Cortex of kidney (tissue), 1 donor: ENCODE measurements at places on chromosomes 13 and 19.

DNA sequence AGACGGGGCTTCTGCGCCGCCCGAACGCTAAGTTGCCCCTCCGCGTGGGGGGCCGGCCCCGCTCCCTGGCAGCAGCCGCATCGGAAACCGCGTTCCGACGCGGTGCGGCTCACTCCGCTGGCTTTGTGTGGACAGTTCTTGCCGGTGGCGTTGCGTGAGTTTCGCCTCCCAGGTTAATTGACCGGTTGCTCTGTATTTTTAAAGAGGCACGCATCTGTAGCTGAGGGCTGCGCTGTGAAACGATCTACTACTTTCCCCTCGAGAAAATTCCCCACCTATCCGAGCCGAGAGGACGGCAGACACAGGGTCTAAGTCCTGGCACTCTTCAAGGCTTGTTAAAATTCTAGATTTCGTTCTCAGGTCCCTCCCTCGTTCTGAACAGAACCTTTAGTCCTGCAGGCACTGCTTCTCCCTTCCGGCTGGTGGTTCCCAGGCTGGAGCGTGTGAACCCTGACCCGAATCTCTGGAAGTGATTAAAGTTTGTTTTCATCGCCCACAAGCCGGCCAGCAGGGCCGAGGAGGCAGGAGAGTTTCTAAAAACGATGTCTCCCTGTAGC, 933 bp downstream of the ARHGEF7 start:
- no peak for DNase-seq

DNA sequence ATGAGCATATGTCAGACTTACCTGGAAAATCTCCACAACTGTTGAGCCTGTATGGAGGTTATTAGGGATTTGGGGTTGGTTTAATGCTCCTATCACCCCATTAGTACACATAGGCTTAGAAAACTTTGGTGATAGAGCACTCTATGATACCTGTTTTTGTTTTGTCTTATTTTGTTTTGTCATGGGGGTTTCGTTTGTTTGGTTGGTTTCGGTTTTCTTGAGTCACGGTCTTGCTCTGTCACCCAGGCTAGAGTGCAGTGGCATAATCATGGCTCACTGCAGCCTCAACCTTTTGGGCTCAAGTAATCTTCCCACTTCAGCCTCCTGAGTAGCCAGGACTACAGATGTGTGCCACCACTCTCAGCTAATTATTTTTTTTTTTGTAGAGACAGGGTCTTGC, 70.0 kb downstream of the MZT1 start:
- no peak for DNase-seq

DNA sequence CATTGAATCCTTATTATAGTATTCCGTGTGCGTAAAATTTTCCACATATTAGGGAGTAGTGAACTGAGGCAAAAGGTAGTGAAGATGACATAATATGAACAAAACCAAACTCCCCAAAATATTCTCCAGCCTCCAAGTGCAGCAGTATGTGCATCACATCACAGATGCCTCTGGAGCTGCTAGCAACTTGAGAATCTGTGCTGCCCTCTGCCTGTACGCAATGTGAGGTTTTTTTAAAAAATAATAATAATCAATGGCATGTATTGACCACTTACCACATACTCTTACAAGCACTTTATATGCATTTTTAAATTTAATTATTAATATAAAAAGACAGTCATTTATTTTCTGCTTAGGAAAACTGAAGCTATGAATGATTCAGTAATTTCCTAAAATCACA, 583.0 kb upstream of the SPRY2 start:
- no peak for DNase-seq

- DNase-seq = no peak
Measured at GRCh38 chr19:35360880-35361420, 2.7 kb downstream of the FFAR3 start.

DNA sequence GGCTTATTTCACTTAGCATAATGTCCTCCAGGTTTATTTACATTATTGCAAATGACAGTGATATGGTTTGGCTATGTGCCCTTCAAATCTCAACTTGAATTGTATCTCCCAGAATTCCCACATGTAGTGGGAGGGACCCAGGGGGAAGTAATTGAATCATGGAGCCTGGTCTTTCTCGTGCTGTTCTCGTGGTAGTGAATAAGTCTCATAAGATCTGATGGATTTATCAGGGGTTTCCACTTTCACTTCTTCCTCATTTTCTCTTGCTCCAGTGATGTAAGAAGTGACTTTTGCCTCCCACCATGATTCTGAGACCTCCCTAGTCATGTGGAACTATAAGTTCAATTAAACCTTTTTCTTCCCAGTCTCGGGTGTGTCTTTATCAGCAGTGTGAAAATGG, 109.6 kb downstream of the VWA8 start:
- DNase-seq = no peak

DNA sequence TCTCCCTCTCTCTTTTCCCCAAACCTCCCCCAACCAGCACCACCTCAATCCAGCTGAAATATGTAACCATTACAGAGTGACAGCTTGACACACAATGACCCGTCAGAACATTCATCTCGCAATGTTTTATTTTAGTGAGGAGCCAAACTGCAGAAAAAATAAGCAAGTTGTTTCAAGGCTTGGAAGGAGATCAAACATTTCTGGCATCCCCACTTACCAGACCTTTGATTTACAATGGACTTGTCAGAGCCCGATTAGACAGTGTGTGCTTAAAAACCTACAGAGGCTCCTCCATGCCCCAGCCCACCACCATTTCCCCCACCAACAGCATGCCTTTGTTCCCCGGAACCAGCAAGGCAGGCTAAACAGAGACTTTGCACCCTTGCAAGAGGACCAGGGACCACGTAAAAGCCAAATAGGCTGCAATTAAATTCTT, 382.8 kb upstream of the ZNF507 start:
- no peak for DNase-seq

DNA sequence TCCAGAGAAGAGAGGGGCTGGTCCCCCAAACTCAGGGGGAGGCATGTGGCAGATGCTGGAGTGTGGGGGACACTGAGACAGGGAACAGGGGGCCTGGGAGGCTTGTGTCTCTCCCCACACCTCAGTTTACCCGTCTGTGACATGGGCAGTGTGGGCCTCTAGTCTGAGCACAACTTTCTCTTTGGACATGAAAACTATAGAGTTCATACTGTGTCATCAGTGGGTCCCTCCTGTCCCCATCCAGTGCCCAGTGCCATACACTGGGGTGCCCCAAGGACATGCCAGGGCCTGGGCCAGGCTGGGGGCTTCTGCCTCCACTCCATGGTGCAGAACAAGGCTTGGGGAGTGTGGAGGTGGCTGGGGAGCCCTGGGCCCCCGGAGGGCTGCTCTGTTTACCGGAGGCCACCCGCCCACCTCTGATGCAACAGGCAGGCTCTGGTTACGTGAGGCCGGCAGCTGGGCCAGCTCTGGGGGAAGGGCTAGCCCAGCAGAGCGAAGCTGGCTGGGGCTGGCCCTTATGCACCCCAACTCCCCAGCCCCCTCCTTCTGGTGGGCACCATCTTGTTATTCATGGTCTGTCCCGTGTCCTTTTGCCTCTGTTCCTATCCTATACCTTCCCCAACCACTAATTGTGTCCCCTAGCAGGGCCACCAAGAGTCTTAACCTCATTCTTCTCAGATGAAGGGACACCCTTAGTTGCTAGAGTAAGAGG, 1.9 kb upstream of the MEF2B start:
- DNase-seq = no peak

- no peak for DNase-seq
Measured at GRCh38 chr13:31703780-31704179, 35.5 kb upstream of the RXFP2 start.

DNA sequence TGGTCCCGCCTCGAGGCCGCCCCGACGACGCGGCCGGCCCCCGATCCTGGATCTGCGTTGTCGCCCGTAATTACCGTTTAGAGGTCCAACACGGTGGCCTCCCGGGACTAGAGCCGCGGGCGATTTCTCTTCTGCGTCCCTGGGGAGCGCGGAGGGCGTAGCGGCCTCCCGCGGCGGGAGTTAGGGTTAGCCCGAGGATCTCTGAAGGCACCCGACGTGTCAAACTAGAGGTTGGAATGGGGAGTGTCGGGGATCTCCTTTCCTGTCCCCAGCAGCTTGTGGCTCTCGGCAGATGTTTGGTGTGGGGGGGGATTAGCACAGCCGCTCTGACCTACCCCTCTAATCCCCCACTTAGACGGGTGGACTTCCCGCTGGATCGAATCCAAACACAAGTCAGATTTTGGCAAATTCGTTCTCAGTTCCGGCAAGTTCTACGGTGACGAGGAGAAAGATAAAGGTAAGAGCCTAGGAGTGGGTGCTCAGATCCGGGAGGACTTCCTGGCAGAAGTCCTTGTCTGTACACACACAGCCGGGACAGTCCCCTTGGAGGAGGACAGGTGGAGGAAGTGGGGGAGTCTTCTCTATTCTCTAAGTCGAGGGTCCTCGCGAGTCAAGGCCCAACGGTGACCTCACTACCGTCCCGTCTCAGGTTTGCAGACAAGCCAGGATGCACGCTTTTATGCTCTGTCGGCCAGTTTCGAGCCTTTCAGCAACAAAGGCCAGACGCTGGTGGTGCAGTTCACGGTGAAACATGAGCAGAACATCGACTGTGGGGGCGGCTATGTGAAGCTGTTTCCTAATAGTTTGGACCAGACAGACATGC, 581 bp downstream of the CALR start:
- no peak for DNase-seq

GRCh38 chr13:49532593-49532992, 36.8 kb downstream of the PHF11 start:
- no peak for DNase-seq

GRCh38 chr13:28012896-28013295, 24.4 kb upstream of the URAD start:
- no peak for DNase-seq

- DNase-seq = no peak
Measured at GRCh38 chr19:2483084-2483483, 7.2 kb downstream of the GADD45B start.

GRCh38 chr13:50012396-50013169, 2.7 kb upstream of the KCNRG start:
- no peak for DNase-seq

GRCh38 chr19:47310819-47311218, 1.2 kb downstream of the C5AR1 start:
- DNase-seq = no peak

- DNase-seq = no peak
Measured at GRCh38 chr13:97283888-97284287, 61.8 kb downstream of the MBNL2 start.
